ENCODE measurements at places on chromosomes 1 and 21.

DNA sequence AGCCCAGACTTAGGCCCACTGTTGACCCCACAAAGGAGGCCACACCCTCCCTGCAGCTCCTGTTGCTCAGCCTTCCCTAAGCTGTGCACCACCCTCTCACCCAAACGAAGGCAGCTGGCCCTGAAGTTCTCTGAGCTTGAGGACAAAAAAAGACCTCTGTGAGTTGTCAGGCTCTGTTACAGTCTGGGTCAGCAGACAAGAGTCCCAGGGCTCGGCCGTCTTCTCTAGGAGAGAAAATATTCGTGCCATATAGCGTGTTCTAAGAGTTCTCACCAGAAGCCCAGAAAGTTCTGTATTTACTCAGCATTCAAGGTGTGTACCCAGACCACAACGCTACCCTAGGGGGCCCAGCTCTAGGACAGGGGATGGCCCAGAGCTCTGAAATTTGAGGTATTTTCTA lies 25.5 kb upstream of the LYST start:
- no peak for DNase-seq

GRCh38 chr1:66943361-66943969 lies 18.7 kb downstream of the MIER1 start:
- DNase-seq = no peak

DNA sequence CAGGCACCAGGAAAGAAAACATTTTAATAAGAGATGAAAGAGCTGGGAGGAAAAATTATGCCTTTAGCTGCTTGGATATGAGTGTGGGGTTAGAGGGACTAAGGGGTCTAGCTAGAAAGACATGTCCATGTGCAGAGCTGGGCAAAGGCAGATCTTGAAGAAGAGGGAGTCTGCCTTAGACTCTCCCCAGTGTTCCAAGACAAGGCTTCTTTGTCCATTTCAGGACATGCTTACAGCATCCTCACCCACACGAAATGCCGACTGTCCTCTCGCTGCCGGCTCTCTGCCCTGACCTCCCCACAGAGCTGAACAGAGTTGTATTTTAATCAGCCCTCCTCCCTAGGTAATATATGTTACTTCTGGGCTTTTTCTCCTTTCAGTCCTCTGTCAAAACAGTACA lies 100.7 kb upstream of the ATP1B1 start:
- DNase-seq = no peak

DNA sequence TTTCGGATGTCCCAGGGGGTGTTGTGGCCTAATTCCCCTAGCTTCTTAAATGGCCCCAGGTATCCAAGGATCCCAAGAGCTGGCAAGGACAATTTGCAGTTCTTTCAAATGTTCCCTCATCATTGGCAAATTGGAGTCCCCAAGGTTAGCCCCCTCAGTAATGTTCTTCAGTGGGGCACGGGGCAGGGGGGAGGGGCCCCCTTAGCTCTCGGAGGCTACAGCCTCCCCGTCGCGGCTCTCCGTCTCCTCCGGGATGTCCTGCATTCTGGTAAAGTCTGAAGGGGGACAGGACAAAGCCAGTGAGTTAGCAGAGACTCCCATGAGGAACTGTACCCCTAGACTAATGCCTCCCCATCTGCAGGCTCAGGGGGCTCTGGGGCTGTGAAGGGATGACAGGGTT lies 6.3 kb downstream of the RXFP4 start:
- DNase-seq = no peak

DNA sequence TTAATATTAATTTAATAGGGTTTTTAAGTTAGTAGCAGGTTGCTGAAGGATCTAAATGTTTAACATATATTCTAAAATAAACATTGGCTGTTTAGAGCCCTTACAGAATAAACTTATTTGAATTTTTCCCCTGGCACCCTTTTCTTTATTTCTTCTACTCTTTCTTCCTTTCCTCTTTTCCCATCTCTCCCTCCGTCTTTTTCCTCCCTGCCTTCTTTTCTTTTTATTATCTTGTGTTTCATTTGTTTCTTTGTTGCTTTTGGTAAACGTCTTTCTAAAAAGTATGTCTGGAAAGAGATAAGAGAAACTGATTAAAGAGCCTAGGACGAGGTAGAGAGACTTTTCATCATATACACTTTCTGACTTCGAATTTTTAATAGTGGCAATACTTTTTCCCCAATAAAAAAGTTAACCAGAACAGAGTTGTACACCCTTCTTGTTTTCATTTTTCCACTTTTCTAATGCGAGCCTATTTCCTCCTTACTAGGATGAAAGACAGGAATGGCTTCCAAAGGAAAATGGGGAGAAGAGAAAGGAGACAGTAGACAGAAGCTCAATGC lies 39.5 kb upstream of the ATF3 start:
- no peak for DNase-seq

DNA sequence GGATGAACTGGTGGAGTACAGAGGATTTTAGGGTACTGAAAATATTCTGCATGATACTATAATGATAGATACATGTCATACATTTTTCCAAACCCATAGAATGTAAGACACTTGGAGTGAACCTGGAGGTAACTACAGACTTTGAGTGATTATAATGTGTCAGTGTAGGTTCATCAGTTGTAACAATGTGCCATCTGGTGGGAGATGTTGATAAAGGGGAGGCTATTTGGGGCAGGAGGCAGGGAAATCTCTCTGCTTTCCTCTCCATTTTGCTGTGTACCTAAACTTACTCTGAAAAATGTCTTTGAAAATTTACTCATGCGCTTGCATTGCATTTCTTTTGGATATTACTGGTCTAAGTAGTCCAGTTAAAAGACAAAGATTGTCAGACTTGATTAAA lies 35.2 kb downstream of the PTBP2 start:
- DNase-seq = no peak

DNA sequence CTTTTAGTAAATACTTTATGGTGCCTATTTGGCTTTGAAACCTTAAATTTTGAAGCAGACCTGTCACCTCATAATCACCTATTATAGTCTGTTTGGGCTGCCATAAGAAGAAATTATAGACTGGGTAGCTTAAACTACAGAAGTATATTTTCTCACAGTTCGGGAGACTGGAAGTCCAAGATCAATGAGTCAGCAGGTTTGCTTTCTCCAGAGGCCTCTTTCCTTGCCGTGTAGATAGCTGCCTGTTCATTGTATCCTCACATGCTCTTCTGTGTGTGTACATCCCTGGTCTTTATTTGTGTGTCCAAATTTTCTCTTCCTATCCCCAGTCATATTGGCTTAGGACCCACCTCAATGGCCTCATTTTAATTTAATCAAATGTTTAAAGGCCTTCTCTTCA lies 518.2 kb downstream of the ADGRL2 start:
- DNase-seq = no peak

DNA sequence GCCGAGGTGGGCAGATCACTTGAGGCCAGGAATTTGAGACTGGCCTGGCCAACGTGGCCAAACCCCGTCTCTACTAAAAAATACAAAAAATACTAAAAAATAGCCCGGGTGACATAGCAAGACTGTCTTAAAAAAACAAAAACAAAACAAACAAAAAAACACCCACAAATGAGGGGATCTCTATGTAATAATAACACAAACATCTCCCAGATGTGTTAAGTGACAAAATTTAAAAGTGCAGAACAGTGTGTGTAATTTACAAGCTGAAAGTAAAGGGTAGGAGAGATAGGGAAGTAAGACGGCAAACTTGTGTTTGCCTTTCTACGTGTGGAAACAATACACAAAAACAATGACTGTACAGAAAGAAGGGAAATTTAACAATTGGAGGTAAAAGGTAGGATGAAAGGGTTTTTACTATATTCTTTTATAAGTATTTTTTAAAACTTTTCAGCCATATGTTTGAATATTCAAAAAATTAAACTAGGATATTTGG lies 36.3 kb downstream of the ARID4B start:
- DNase-seq = no peak

- no peak for DNase-seq
Measured at GRCh38 chr1:232965124-232965911, 14.9 kb downstream of the NTPCR start.

DNA sequence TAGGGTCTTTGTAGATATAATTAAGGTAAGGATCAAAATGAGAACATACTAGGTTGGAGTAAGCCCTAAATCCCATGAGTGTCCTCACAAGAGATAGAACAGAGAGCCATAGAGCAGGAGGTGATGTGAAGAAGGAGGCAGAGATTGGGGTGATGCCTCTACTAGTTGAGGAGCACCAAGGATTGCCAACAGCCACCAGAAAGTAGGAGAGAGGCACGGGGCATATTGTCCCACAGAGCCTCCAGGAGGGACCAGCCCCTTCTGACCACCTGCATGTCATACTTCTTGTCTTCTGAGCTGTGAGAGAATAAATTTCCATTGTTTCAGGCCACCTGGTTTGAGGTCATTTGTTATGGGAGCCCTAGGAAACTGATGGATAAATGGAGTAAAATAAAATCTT lies 363.3 kb downstream of the RPS6KC1 start:
- no peak for DNase-seq

DNA sequence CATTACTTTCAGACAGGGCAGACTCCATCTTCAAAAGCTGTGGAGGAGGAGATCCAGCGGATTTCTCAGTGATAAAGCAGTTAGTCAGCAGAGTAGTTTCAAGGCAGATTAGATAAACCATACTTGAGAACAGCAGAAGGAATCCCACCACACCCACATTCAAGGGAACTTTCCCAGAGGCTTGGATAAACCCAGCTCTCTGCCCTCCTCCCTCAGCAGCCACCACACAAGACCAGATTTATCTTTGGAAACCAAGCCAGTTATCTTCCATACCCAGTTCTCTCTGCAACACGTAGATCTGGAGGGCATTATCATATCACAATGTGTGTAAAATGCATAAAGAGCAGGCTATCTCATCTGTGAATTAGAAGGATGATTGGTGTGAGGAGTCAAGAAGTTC lies 40.2 kb downstream of the GFI1 start:
- DNase-seq = no peak

- no peak for DNase-seq
Measured at GRCh38 chr1:7227654-7228053, 442.4 kb downstream of the CAMTA1 start.

GRCh38 chr1:64171797-64172281 lies 31.6 kb upstream of the UBE2U start:
- no peak for DNase-seq

GRCh38 chr1:78298349-78298748 lies 192.4 kb upstream of the PTGFR start:
- no peak for DNase-seq

GRCh38 chr1:200179126-200179780 lies 151.7 kb downstream of the NR5A2 start:
- DNase-seq = no peak

DNA sequence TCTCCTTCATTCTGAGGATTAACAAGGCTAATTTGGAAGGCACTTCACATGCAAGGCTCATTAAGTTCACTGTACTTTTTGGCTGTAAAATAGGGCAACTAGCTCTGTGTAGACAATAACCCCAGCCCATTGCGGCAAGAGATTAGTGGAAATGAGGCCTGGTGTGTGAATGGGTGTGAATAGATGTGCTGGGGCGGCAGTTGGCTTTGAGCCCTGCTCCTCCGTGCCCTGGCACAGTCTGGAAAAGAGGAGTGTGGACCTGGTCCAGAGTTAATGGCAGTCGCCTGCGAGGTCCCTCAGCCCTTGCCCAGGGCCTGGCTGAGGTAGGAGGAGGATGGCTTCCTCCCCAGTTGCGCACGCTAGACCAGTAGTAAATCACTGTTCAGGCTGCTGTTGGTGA lies 4.8 kb downstream of the KISS1 start:
- DNase-seq = no peak

- no peak for DNase-seq
Measured at GRCh38 chr1:227893949-227894721, 53.6 kb downstream of the WNT9A start.

DNA sequence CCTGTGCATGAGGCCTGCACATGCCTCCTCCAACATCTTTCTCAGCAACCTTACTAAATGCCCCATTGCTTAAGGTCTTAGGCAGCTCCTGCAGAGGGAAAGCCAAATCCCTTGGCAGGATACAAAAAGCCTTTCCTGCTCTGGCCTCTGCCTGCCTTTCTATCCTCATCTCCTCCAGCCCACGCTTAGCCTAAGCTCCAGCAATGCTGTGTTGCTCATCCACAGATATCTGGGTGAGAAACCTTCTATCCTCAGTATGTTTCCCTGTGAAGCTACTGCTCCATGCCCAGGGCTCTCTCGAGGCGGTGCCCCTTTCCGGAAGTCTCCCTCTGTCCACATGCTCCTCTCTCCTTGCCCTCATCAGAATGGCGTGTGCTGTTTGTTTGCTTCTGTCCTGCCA lies 37.0 kb upstream of the CCSAP start:
- no peak for DNase-seq

DNA sequence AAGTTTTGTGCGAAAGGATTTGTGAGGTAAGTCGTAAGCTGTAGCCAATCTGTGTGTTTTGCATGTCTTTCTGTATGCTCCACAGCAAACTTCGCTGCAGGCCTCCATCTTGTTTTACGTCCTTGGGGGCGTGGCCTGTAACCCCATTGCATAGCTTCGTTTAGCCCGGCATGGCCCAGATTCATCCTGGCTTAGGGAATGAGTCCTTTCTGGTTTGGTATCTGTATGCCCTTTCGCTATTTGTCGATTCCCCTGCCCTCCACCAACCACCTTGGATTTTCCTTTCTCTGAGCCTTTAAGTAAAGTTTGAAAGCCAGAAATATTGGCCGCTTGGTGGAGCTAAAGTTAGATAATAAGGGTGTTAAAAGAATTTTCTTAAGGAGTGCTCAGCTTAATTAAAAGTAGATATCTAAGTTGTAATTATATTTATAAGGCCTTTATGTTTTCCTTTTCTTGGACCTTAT lies 1.1 kb downstream of the THEM4 start:
- no peak for DNase-seq

DNA sequence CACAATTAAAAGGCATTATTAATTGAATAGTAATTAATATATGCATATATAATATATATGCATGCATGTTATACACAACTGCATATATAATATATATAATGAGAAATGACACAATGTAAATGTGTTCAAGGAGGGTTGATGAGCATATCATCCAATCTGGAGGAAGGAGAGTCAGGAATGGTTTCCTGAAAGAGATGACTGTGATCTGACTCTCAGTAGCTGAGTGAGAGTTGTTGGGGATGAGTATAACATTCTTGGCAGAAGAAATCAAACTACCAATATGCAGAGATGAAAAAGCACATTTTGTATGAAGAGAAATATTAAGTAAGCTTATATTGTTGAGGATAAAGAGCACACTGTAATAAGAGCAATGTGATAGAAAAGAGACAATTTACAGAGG lies 37.3 kb downstream of the F13B start:
- no peak for DNase-seq

GRCh38 chr1:160647329-160647720 lies 481 bp upstream of the SLAMF1 start:
- no peak for DNase-seq

- DNase-seq = no peak
Measured at GRCh38 chr1:171793636-171794035, 12.2 kb downstream of the METTL13 start.

DNA sequence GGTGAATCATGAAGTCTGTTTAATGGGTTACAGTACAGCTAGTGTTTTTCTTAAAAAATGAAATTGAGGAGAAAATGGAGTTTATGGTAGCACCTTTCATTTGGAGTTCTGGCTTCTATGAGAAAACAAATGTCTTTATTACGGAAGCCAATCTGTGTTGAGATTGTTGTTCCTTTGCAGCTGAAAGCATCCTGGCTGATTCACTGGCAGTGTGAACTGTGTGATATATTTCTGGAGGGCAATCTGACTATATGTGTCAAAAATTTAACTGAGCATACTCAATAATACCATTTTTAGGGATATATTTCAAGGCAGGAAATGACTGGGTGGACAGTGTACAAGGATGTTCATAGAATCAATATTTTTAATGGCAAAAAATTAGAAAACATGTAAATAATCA lies 46.6 kb upstream of the LYST start:
- no peak for DNase-seq
